ENCODE measurements at places on chromosomes 16 and 17.

DNA sequence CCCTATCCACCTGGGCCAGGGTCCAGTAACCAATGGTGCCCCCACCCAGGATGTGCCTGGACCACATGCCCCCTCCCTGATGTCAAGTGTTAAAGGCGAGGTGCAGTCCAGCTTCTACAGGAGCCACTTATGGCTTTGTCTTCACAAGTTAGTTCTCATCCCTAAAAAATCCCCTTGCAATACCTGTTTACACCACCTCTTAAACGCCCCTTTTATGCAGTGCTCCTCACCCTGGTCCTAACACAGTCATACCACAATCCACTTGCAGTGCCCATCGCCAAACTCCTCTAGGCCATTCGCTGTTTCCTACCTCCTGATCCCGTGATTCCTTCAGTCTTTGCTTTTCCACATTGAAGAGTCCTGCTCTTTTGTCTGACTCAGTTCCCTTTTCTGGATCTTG lies 7.1 kb downstream of the GLYR1 start:
- no peak for DNase-seq

DNA sequence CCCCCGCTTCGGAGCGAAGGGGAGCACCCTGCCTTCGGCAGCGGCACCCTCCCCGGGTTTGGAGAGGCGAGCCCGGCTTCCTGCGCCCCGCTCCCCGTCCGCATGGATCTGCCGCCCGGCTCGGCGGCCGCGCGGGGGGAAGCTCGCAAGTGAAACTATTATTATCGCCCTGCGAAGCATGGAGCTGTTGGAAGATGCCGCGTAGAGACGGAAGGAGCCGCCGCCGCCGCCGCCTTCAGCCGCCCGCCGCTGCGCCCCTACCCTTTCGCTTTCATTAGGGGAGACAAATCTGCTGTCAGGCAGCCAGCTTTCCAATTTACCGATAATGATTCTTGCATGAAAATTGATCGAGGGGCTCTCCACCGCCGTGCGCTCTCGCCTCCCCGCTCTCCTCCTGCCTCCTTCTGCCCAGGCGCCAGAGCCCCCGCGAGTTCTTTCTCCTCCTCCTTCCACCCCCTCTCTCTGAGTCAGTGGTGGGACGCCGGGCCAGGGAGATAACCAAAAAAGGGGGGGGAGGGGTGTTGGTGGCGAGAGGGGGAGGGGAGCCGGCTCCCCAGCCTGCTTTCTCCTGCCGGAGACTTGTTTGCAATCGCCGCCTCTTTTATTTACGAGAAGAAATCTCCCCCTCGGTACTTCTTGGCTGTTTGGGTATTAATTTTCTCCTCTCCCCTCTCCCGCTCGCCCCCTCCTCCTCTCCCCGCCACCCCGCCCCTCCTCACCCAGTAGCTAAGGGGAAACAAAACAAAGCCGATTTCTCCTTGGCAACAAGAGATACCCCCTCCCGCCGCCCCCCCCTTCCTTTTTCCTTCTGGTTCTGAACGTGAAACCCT lies 58.0 kb upstream of the GSE1 start:
- no peak for DNase-seq

DNA sequence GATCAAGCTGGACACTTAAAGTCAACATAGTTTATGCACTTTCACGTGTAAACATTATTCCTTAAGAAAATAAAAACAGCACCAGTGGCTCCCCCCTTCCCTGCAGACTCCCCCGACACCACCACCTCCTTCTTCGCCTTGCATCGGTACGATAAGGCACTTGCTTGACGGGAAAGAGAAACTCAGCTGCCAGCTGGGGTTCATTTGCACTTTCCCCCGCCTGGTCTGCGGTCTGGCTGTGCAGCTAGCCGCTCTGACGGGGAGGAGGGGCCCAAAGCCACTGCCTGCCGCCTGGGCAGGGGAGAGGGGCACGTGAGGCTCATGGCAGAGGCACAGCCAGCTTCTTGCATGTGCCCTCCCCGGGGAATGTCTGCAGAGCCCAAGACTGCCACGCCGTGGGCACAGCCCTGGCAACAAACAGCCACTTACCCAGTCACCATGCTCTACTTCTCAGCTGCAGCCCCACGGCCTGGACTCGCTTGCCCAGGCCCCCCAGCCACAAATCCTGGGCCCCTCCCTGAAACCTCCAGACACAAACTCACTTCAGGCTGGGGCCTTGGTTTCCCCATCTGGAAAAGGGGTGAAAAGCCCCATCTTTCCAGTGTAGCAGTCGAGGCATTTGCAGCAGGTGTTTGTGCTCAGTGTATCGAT lies 16.5 kb upstream of the PRM1 start:
- DNase-seq, result no peak

DNA sequence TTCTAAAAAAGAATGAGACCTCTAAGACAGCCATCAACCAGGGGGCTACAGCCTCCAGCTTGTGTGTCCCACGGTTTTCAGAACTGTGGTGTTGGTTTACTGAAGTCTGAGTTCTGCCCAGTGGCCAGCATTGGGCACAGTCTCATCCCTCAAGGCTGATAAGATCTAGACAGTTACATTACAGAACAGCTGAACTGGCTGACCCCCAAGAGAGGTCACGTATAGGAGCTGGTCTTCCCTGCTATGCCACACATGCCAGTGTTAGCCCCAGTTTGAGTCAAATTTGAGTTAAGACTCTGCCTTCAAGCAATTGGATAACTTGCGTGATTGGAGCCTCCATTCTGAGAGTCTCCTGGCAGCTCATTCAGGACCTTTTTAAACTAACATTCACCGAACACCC lies 14.8 kb upstream of the NUP93 start:
- no peak for DNase-seq

- no peak for DNase-seq
Measured at GRCh38 chr17:11825572-11826209, 171.6 kb downstream of the ZNF18 start.

DNA sequence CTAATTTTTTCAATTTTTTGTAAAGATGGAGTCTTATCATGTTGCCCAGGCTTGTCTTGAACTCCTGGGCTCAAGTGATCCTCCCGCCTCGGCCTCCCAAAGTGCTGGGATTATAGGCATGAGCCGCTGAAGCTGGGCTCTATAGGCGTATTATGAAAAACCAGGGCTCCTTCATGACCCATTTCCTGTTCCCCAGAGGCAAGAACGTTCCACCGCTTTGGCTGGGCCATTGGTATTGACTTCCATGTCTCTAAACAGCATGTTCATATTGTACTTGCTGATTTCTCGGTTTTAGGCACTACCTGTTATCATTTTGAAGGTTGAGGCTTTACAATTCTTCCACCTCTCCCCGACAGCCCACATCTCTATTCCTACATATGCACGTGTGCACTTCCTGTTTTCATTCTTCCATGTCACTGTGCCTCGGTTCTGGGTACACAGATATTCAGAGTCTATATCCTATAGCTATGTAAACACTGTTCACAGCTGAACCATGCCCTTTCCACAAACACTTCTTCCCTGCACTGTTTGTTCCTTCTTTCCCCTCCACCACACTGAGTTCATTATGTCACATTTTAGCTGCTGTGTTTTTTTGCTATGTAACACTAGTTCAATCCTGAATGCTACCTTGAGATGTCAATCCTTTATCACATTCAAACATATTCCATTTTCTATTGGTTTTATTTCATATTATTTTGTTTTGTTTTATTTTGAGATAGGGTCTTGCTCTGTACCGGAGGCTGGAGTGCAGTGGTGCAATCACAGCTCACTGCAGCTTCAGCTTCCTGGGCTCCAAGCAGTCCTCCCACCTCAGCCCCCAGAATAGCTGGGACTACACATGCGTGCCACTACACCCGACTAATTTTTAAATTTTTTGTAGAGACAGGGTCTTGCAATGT lies 16.8 kb upstream of the MAPK3 start:
- DNase-seq, result no peak

GRCh38 chr17:41131979-41132378 lies 8.0 kb upstream of the KRTAP4-12 start:
- DNase-seq, result no peak

DNA sequence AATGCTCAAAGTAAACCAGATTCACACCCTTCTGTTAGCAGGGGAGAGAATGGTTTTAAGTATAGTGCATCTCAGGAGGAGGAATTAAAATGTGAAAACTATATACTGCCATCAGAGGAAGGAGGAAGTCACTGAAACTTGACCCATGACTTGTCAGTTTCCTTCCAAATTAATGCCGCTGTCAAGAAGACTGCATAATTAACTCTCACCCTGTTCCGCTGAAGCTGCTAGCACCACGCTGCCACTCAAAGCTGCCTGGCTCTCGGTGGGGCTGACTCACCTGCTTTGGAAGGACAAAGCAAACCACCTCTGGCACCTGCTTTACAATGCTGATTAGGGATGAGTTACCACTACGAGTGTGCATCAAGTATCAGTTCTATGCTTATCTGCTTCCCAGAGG lies 37.8 kb upstream of the ULK2 start:
- no peak for DNase-seq

DNA sequence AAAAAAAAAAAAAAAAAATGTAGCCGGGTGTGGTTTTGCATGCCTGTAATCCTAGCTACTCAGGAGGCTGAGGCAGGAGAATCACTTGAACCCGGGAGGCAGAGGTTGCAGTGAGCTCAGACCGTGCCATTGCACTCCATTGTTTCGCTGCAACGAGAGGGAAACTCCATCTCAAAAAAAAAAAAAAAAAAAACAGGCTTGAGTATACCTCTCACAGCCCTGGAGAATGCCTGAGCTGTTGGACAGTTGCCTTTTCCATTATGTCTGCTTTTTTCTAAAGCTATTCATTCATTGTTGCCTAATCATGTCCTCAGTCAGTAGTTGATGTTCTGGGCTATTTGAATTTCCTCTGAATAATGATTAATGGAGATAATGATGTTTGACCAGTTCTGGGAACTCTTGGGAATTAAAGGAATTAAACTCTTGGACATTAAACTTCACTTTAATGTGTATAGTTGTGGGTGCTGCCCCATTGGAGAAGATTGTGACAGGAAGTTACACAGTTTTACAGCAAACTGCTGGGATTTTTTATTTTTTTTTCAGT lies 11.8 kb downstream of the HMOX2 start:
- DNase-seq, result no peak

- DNase-seq, result no peak
Measured at GRCh38 chr17:77634710-77635109, 323.8 kb upstream of the TNRC6C start.

DNA sequence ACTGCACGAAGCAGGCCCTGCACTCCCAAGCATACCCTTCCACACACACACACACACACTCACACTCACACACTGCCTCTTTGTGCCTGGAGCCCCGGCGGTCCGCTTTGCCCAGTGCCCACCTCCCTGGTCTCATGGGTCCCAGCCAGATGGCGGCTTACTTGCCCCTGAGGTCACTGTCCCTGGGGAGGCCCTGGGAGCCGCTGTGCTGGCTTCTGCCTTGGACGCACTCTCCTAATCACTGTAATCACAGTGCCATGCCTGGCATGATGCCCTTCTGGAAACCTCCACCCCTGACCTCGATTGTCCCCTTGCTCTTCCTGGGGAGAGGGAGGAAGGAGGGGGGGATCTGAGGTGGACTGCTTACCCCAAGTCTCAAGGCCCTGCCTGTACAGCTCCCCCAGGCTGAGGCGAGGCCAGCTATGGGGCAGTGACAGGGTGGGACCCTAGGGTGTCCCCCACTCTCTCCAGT lies 36.0 kb downstream of the ARHGAP23 start:
- no peak for DNase-seq

- DNase-seq, result no peak
Measured at GRCh38 chr16:86227801-86228200, 282.5 kb upstream of the FOXF1 start.

GRCh38 chr17:422196-422930 lies 69.8 kb upstream of the RPH3AL start:
- DNase-seq, result no peak
